Stomach (tissue), 19 donors: ENCODE measurements at places on chromosomes 2 and 18. TPM values are rescaled to one million over a fixed set of nuclear protein-coding genes. Genes with fewer than 3 reads are reported as not detected.

PGAP1 gene
- polyA plus RNA-seq, result 0.76 TPM

UGT1A10 gene
- 2.2 TPM for polyA plus RNA-seq

GCG gene
- polyA plus RNA-seq, result 4.7 TPM

ANKRD30B gene
- not detected for polyA plus RNA-seq

TBR1 gene
- not detected for polyA plus RNA-seq

OBSL1 gene
- 31.9 TPM for polyA plus RNA-seq

POMC gene
- 2.9 TPM for polyA plus RNA-seq

CNTNAP5 gene
- not detected for polyA plus RNA-seq

CDH7 gene
- not detected for polyA plus RNA-seq

CD8B2 gene
- polyA plus RNA-seq, result not detected

STPG4 gene
- not detected for polyA plus RNA-seq

FN1 gene
- polyA plus RNA-seq, result 42.0 TPM

ITPRIPL1 gene
- 0.44 TPM for polyA plus RNA-seq

SERPINB11 gene
- not detected for polyA plus RNA-seq

IL1R2 gene
- 18.9 TPM for polyA plus RNA-seq

IGFBP5 gene
- 92.1 TPM for polyA plus RNA-seq

NEB gene
- 0.12 TPM for polyA plus RNA-seq

PLGLB1 gene
- 0.50 TPM for polyA plus RNA-seq

ACADL gene
- polyA plus RNA-seq, result 3.3 TPM

NDUFS1 gene
- 29.2 TPM for polyA plus RNA-seq

C2orf66 gene
- not detected for polyA plus RNA-seq

UGT1A8 gene
- polyA plus RNA-seq, result 2.3 TPM

ALKAL2 gene
- polyA plus RNA-seq, result 12.6 TPM

RAX gene
- not detected for polyA plus RNA-seq

UGT1A7 gene
- polyA plus RNA-seq, result not detected

SLC5A7 gene
- polyA plus RNA-seq, result 0.31 TPM

PDE6D gene
- 24.1 TPM for polyA plus RNA-seq

SCN2A gene
- 0.23 TPM for polyA plus RNA-seq

MC4R gene
- polyA plus RNA-seq, result not detected

GALNT14 gene
- polyA plus RNA-seq, result 1.4 TPM

TMX3 gene
- polyA plus RNA-seq, result 7.4 TPM

ZNF804A gene
- polyA plus RNA-seq, result 0.15 TPM

C2orf15 gene
- 3.4 TPM for polyA plus RNA-seq

SRSF7 gene
- 122 TPM for polyA plus RNA-seq

POTEE gene
- polyA plus RNA-seq, result not detected

RAB1A gene
- 160 TPM for polyA plus RNA-seq

NYAP2 gene
- polyA plus RNA-seq, result not detected

TUBA3E gene
- polyA plus RNA-seq, result not detected

PPM1B gene
- polyA plus RNA-seq, result 22.3 TPM

NXPH2 gene
- not detected for polyA plus RNA-seq

FLACC1 gene
- polyA plus RNA-seq, result 0.13 TPM

FOSL2 gene
- 27.6 TPM for polyA plus RNA-seq

IFIH1 gene
- polyA plus RNA-seq, result 10.7 TPM

DSC1 gene
- polyA plus RNA-seq, result not detected

HOXD13 gene
- not detected for polyA plus RNA-seq

CYP26B1 gene
- polyA plus RNA-seq, result 0.95 TPM

HOXD10 gene
- polyA plus RNA-seq, result not detected

SLC9A4 gene
- polyA plus RNA-seq, result 8.9 TPM

SERPINB8 gene
- polyA plus RNA-seq, result 7.3 TPM
